ENCODE measurements at places on chromosomes 4 and X.

GRCh38 chr4:75343333-75343732 lies 170.9 kb downstream of the RCHY1 start:
- DNase-seq, result no peak

DNA sequence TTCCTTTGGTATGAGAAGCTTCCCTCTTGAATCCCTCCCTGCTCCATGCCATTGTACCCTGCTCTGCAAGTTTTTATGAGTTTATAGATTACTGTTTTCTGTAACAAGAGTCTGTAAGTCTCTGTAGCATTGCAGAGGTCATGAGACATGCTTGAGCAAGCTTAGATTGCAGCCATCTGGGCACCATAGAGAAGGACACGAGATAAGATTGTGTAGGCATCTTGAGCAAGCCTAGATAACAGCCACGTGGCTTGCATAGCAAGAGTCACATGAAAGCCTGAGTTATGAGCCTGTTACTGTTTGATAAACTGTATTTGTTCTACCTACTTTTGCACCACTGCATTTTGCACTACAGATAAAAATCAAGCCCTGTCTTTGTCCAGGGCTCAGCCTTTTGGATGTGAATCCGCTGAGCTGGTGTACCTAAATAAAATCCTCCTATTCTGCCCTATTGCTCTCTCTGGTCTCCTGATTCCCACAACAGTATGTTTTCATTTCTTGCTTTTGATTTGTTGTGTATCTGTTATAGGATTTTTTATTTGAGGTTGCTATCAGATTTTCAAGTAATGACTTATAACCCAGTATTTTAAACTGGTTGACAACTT lies 127.4 kb upstream of the ANKRD50 start:
- DNase-seq, result no peak

GRCh38 chrX:75522565-75523431 lies at the start of gene ZDHHC15:
Gene ZDHHC15 (minus strand): TSS chrX:75523037. CDS start chrX:75523024, 13 bp downstream.
- peak; percentile 72 for DNase-seq

GRCh38 chrX:136735601-136736000 lies 45.1 kb downstream of the ARHGEF6 start:
- DNase-seq, result no peak

- DNase-seq, result no peak
Measured at GRCh38 chrX:133346026-133346425, 69.3 kb downstream of the GPC4 start.

GRCh38 chr4:137200322-137200721 lies 332.0 kb downstream of the PCDH18 start:
- no peak for DNase-seq

DNA sequence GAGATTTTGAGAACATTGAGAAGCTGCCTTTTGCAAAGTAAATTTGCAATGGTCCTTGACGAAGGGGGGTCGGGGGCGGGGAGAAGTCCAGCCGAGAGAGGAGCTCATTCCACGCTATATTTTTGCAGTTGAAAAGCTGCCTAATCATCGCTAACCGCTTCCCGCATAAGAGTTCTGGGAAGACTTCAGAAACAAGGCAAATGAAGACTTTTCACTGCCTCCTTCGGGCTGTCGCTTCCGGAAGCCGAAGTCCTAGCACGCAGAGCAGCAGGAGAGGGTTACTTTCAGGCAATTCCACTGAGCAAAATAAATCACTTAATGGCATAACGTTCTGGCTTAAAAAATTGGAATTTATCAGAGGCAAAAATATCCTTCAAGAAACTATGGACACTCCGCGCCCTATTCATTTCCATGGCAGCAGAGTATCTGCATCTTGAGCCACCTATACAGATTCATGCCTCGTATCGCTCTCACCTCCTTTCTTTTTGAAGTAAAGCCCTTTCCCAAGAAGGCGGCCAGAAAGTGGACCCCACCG lies 2.6 kb upstream of the LRAT start:
- no peak for DNase-seq

DNA sequence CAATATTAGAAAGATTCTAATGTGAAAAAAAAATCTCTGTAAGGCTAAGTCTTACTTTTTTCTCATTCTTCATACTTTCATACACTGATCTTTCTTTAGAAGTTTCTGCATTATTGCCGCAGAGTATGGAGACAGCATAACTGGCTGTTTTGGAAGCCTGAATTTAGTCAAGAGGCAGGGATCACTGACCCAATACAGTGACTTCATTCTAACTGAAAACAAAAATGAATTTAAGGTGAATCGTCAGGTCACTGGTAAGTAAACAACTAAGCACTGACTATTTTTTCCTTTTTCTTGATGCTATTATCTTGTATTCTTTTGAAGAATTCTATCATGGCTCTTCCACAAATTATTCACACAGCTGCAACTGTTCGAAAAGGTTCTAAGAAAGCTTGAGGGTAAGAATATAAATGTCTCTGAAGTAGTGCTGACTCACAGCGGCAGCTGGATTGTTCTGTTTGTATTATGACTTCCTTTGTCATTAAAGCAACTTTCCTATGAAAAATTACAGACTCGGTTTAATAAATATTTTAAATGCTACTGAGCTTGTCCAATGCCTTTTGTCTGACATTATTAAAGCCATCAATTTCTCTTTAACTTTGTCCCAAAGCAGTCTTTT lies 609.3 kb downstream of the FSTL5 start:
- DNase-seq, result no peak

GRCh38 chr4:98491899-98492559 lies 166.4 kb downstream of the TSPAN5 start:
- DNase-seq, result peak; percentile 40

DNA sequence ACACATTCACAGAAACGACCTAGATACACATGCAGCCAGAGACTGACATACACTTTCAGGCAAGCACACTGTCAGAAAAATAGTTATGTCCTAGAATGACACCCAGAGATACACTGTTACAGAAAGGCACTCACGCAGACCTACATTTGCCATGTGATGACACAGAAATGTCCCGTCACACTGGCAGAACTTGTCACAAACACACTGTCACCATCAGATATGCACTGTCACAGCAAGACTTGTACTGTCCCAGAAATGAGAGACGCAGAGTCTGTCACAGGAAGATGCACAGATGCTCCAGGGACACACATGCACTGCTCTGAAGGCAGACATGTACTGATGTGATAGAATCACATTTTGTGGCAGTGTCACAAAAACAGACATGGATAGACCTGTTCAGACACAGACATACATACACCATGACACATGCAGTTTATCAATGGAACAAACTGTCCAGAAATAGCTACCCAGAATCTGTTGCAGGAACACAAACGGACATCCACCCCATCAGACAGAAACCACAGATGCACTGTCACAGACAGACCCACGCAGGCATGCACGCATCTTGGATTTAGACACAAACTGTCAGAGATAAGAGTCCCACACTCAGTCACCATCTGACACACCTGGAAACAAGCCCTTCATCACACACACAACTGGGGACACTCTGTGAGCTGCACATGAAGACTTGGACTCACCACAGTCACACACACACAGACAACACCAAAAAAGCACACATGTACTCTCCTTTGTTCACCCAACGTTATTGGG lies 1.3 kb upstream of the PIM2 start:
- no peak for DNase-seq

DNA sequence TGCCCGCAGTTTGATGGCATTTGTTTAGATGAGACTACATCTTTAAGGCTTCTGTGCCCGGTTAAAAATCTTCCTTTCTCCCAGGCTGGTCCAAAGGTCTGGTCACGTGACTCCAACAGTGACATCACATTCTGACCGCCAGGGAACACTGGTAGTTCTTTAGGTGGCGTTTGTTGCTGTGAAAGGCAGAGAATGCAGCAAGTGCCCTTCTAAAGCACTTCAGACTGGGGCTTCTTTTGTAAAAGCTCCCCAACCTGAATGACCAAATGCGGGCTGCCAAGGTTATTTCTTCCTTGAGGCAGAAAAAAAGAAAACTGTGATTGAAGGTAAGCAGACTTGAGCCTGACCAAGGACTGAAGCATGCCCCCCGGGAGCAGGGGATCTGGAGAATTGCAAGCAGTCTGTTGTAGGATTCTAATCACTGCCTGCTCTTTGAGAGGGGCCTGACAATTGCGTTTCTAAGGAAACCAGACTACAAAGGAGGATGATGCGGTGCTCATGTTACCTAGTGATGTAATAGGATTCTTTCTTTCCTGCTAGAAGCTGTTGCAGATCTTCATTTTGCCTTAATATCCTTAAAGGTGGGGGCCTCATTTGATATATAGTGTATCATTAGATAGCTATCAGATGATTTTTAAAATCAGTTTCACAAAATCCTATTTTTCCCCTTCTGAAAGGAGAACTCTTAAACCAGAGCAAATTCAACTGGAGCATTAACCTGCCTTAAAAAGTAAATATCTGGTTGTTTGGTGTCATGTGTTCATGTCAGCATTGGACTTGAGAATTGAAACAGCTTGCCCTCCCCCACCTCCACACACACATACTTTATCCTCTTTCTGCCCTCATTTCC lies 133.1 kb downstream of the AKAP4 start:
- DNase-seq, result peak; percentile 28

GRCh38 chr4:146654687-146655520 lies 16.2 kb downstream of the POU4F2 start:
- no peak for DNase-seq

DNA sequence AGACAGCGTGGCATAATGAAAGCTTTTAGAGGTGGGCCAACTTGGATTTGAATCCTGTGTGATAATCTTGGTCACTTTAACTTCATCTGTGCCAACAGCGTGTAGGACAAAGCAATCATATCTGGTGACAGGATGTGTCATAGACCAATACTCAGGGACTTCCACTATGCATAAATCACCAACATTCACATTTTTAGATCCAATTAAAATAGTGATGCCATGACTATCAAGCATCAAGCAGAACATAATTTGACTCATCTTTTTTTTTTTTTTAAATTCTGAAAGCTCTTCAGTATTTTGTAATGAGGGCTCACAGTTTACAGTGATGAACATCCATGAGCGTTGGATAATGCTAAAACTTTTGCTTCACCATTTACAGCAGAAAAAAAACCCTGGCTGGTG lies 27.3 kb upstream of the RAPGEF2 start:
- DNase-seq, result no peak

DNA sequence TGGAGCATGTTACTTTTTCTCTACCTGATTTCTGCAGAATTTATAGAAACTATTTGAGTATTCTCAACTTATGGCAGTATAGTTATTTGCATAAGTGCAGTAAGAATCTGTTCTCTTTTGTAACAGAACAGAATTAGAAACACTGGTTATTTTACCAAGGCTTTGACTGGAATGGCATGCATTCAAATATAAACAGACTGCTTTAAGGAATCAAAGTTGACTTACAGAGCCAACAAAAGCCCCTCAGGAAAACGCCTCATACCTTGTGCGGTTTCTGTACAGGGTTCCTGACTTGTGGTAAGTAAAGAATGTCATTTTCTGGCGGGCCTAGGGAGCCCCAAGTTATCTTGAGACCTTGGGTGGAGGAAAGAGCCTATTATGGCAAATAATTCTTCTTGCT lies 97.1 kb downstream of the GPR143 start:
- no peak for DNase-seq

DNA sequence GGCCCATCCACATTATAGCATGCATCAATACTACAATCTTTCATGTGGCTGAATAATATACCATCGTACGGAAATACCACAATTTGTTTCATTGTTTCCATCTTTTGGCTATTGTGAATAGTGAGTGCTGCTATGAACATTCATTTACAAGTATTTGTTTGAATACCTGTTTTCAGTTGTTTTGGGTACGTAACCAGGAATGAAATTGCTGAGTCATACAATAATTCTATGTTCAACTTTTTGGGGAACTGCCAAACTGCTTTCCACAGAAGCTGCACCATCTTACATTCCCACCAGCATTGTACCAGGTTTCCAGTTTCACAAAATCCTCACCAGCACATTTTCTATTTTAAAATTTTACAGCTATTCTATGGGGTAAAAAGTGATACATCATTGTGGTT lies 28.5 kb upstream of the MANBA start:
- no peak for DNase-seq

- no peak for DNase-seq
Measured at GRCh38 chr4:145812919-145813318, 125.7 kb downstream of the ZNF827 start.

DNA sequence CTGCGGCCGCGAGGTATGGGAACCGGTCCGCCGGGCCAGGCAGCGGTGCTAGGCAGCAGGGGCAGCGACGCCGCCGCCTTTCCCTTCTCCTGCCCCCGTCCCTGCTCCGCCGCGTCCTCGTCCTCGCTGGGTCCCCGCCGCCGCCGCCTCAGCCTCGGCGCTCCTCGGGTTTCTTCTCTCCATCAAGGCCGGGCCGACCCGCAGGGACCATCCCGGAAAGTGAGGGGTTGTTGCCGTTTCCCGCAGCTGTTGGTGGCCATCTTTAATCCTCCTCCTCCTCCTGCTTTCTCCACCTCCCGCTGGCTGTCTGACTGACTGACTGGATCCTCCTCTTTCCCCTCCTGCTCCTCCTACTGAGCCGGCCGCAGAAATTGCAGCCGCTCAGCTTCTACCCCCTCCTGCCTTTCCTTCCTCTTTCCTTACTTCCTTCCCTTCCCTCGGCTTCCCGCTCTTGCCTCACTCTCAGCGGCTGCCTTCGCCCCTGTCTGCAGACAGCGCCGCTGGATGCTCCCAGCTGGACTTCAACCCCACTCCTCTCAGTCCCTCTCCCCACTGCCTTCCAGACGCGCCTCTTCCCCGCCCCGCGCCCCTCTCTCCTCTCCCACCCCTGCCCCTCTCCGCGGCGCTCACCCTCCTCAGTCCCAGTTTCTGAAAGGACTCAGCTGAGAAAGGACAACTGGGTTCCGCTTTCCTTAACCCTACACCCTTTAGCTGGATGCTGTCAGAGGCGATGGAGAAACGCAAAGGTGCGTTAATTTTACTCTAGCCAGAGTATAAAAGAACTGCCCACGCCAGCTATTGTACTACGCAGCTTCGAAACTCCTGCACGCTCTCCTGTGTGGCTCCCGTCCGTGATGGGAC lies at the start of gene WDFY3:
Gene WDFY3, minus strand, starts transcription at position 309 of the 861 bp plus-strand sequence. CDS start 106,099 bp downstream, outside the sequence.
- DNase-seq, result peak; percentile 93

DNA sequence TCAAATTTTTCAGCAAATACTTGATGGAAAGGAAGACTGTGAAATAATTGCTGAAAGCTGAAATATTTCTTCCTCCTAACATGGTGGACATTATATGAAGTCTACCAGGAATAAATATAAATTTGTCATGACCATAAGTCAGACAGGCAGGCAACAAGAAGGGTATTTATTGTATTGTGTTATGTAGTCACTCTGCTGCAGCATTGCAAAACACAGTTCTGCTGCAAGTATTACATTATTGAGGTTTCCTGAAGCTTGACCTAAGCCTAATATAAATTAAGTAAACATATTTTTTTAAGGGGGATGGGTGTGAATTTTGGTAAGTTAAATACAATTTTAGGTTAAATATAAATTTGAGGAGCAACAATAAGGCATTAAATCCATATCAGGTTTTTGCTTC lies 60.2 kb upstream of the MAOA start:
- DNase-seq, result no peak

GRCh38 chr4:104385713-104386112 lies 109.0 kb downstream of the CXXC4 start:
- no peak for DNase-seq

GRCh38 chr4:171920901-171921300 lies 107.7 kb downstream of the GALNTL6 start:
- DNase-seq, result no peak

DNA sequence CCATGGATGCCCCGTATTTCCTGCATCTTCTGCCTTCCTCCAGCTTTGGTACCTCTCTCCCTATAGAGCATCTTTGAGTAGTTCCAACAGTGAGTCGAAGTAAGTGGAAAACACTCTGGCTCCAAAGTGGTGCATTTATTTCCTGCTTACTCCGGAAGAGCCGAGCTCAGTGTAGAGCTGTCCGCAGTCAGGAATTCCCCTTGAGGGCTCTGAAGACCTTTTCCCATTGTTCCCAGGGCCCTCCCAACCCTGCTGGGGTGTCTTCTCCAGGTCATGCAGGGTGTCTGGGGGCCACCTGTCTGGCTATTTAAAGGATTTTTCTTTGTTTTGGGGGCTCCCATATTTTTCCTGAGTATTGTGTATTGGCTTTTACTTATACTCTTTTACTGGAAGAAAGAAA lies 118.6 kb upstream of the MXRA5 start:
- no peak for DNase-seq
